ENCODE measurements at places on chromosomes 1 and 21. TPM values are rescaled to one million over a fixed set of nuclear protein-coding genes. Genes with fewer than 3 reads are reported as not detected.

TRABD2B gene
- total RNA-seq: not detected

RBM11 gene
- total RNA-seq: 2.4 TPM

LIN9 gene
- total RNA-seq: 5.0 TPM

CDC42SE1 gene
- 478 TPM for total RNA-seq

FAM151A gene
- total RNA-seq: not detected

IRF6 gene
- total RNA-seq: 0.50 TPM

HFM1 gene
- not detected for total RNA-seq

NFYC gene
- 73.6 TPM for total RNA-seq

AMY1A gene
- total RNA-seq: not detected

CDC20 gene
- 0.32 TPM for total RNA-seq

All from CD4-positive, alpha-beta memory T cell (primary cell).